ENCODE measurements at places on chromosomes 3 and 15.

- no peak for DNase-seq
Observed at GRCh38 chr3:140294058-140294457, 359.1 kb downstream of the CLSTN2 start.

GRCh38 chr15:64870353-64870752 lies 28.6 kb downstream of the PLEKHO2 start:
- no peak for DNase-seq

DNA sequence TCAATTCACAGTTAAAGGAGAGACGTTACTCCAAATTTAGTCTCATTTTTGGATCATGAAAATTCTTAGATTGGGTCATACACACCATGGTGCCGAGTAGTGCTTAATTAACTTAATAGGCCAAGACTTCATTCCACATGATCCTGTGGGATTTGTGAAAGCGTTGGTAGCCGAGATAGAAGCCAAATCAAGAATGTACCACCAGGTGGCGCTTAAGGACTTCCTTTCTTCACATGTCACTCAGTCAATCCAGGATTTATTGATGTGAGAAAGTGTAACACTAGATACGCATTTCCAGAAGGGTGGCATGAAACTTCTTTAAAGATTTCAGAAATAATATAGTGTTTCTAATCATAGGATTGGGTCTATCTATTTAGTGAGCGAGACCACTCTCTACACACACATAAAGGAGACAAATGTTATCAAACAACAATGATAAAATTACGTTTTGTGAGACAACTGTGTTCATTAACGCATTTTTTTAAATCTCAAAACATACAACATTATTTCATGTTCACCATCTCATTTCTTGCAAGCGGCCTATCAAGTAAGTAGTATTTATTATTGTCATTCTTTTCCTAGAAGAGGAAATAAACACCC lies 436.1 kb downstream of the CHL1 start:
- no peak for DNase-seq

GRCh38 chr15:57849317-57849716 lies 142.8 kb downstream of the POLR2M start:
- no peak for DNase-seq

GRCh38 chr15:64349375-64349774 lies 6.6 kb downstream of the CSNK1G1 start:
- DNase-seq = no peak

- no peak for DNase-seq
Observed at GRCh38 chr3:42649783-42650182, 3.7 kb upstream of the ZBTB47 start.

- no peak for DNase-seq
Observed at GRCh38 chr3:189606774-189607173, 24.4 kb upstream of the TP63 start.

DNA sequence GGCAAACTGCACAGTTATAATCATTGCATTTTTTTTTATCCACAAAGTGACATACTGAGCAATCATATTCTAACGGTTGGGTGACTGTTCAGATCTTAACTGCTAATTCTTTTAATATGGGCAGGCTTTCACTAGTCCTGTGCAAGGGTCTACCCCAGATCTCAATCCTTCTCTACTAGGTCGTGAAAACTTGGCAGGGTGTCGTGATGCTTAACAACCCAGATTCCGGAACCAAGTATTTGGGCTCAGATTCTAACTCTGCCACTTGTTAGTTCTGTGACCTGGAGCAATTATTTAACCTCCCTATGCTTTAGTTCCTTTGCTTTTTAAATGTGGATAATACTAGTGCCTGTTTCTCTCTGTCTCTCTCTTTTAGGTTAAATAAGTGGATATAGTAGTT lies 16.4 kb upstream of the ALDH1A2 start:
- no peak for DNase-seq

- DNase-seq = no peak
Observed at GRCh38 chr3:13419505-13420044, 547 bp downstream of the NUP210 start.

GRCh38 chr3:14453876-14454638 lies 51.7 kb downstream of the SLC6A6 start:
- no peak for DNase-seq

- no peak for DNase-seq
Observed at GRCh38 chr3:157754451-157754850, 251.2 kb upstream of the VEPH1 start.

DNA sequence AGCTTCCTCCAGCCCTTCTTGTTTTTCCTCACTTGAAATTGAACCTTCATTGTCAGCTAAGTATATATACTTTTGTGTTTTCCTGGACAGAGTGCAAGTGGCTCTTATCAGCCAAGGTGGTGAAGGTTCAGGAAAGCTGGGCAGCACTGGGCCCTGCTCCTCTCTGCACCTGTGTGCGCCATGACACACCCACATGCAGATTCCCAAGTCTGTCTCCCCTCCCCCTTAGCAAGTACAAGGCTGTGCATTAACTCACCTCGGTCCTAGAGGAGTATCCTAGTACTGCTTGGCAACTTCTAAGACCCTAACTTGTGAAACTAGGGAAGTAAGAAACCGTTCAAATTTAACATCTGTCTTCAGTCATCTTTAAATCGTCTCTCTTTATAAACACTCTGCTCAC lies 85.8 kb downstream of the SLC49A4 start:
- no peak for DNase-seq

GRCh38 chr3:68919000-68919399 lies 13.3 kb downstream of the TAFA4 start:
- no peak for DNase-seq

DNA sequence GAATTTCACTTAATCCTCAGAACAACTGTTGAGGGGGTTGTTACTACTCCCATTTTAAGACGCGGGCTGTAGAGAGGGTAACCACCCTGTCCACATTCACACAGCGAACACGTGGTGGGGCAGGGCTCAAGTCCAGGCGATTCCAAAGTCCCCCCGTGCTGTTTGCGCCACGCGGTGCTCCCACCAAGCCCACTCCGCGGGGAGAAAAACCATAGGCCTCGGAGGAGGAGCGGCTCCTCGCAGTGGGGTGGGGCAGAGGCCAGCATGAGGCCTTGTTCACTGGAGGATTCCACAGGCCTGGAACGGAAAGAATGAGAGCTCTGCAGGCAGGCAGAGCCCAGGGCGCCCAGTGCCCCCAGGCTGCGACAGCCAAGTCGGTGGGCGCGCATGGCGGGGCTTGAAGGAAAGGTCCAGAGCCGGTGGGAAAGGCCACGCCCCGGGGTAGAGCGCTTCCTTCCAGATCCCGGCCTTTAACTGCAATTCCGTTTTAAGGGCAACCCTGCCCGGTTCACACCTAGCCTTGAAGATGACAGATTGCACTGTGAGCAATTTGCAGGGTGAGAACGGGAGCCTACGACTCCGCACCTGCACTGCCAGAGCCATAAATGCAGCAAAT lies 161.8 kb upstream of the TBL1XR1 start:
- no peak for DNase-seq

DNA sequence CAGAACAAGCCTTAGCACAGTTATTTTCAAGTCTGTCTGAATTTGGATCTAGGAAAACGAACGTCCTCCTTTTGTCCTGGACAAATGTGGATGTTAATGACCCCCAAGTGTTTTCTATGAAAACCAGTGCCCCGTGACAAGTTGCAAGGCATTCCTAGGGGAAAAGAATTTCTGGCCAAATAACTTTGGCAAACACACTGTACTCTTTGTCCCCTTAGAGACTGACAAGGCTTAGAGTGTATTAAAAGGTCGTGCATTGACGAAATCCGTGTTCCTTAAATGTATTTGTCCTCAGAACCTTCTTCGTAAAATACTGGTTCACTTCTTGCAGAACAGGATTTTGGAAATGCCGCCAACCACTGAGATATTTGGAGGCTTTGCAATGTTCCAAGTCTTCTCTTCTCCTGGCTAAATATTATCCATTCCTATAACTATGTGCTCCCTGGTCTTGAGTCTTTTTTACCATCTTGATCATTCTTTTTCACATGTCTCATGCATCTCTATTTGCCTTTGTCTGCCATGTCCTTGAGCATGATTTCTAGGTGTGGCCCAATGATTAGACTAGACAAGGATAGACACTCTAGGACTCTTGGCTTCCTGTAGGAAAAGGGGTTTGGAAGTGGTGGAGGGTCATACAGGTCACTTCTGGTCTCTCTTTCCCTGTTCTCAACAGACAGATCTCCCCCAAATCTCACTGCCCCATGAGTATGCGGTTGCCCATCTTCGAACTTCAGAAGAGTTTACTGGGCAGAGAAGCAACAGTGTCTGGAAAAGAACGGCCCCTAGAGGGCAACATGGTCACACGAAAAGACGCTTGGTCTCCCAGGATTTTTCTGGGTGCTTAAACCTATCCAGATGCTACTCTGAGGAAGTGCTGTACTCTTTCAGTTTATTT lies 117.5 kb downstream of the EDEM1 start:
- DNase-seq = no peak
